ENCODE measurements at places on chromosomes 7 and 10.

DNA sequence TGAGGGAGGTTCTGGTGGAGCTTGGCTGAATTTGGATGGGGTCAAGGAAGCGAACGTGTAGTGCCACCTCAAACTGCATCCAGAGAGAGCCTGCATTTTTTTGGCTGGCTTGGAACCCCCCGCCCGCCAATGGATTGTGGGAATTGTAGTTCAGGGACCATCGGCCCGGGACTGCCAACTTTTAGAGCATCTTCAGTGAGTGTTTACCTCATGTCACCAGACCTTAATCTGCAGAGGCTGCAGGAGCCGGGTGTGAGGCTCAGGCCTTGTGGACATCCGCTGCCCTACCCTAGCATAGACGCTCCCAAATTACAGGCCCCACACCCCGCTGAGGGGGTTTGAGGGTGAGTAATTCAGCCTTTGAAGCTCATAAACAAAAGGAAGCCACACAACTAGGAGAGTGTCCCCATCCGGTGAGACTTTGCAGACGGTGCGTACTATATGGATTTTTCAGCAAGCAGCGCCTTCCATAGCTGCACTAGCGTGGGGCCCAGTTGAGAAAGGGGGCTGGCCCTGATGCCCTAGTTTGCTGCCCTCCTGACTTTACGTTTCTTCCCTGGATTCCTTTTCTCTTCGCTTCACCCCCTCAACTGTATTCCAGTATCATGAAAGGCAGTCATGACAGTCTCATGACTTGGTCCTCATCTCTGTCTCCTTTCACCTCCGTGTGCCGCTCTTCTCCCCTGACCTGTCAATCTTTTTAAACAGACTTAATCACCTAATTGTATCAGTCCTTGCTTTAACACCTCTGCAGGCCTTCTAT is 717 bp downstream of the CNPY4 start:
- peak; percentile 65 for DNase-seq

DNA sequence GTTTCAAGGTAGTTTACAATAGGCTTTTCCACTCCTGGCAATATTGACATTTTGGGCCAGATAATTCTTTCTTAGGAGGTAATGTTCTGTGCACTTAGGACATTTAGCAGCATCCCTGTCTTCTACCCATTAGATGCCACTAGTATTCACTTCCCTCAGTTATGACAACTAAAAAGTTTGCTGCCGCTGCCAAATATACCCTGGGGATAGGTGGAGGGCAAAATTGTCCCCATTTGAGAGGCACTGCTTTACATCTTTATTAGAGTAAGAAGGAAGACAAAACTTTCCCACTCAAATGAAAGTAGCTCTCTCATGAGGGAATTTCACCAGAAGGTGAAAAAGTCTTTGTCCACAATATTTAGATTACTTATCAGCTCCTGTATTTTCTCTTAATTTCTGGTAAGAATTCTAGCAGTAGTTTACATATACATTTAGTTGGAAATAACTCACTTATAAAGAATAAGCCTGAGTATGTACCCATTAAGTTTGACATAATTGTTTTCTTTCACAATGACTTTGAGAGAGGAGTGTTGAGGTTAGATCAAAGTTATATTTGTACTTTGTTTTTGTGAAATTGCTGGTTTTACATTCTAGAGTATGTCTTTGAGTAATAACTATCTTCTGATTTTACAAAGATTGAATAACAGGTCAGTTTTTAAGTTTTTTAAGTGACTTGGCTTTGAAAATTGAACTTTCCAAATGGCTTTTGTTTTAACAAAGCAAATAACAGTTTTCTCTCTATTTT is 46.0 kb downstream of the HELLS start:
- no peak for DNase-seq

DNA sequence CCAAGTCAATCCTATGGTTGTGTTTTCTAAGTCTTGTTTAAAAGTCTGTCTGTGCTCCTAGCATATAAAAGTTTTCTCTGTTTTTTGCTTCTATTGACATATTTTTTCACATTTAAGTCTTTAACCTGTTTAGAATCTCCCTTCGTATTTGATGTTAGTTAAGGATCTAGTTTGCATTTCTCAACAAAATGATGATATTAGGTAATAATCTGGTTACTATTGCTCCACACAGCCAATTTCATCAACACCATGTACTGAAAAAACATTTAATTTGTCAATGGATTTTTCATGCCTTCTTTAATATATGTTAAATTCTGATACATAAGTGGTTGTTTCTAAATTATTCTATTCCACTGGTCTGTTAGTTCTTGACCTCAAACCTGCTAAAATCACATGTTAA is 17.5 kb upstream of the TSGA13 start:
- no peak for DNase-seq

GRCh38 chr10:29084681-29085307 is 204.1 kb upstream of the LYZL1 start:
- DNase-seq = no peak

- no peak for DNase-seq
Measured at GRCh38 chr7:24891311-24891735, 88.7 kb downstream of the OSBPL3 start.

DNA sequence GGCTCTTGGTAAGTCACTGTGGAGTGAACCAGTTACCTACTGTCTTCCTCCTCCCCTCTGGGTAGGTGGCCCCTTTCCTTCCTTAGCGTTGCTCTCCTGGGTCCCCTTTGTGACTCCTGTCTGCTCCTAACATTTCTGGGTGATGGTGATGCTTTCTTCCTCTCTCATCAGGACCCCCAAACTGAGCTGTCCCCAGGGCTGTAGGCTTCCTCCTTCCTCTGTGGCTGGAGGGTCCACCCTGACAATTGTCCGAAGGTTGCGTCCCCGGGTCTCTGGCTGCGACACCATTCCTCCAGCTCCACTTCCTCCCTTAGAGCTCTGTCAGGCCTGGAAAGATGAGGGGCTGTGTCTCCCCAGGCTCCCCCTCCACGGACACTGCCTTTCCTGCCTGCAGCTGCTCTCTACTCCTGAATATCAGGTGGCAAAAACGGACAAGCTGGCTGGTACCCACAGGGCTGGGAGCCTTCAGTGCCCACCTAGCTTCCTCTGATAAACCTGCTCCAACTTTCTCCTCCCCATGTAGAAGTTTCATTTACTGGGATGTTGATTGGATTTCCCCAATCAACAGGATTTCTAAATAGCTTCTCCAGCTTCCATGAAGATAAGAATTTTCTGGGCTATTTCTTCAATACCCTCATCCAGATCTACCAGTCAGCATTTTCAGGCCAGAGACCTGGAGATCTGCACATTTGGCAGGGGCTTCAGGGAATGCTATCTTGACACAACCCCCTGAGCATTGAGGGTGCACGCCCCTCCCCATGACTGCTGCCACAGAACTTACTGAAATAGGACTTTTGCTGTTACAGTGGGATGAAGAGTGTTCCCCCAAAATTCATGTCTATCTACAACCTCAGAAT is 506.5 kb downstream of the TCERG1L start:
- DNase-seq = no peak

DNA sequence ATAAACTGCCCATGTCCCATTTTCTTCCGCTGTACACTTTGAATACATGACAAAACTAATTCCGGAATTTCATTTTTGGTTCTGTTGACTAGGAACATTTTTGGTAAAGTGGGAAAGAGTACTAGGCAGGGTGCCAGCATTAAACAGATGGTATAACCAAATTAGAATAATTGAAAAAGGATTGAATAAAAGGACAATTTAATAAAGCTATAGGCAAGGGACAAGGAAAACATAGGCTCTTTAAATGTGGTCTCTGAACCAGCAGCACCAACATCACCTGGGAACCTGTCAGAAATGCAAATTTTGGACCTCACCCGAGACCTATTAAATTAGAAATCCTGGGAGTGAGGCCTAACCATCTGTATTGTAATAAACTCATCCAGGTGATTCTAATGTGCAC is 376.9 kb downstream of the LRRTM3 start:
- DNase-seq = no peak

DNA sequence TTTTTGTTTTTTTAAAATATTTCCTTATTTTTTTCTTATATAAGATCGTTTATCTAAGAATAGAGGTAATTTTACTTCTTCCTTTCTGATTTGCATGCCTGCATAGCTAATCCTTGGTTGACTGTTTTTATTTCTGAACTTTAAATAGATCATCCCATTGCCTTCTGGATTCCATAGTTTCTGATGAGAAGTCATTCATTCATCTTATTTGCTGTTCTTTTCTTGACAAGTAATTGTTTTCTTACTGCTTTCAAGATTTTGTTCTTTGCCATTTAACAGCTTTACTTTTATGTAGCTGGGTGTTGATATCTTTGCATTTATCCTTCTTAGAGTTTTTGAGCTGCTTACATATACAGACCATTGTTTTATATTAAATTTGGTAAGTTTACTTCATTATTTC is 437.9 kb downstream of the SDK1 start:
- no peak for DNase-seq

GRCh38 chr10:113232928-113233511 is 283.0 kb downstream of the TCF7L2 start:
- no peak for DNase-seq

DNA sequence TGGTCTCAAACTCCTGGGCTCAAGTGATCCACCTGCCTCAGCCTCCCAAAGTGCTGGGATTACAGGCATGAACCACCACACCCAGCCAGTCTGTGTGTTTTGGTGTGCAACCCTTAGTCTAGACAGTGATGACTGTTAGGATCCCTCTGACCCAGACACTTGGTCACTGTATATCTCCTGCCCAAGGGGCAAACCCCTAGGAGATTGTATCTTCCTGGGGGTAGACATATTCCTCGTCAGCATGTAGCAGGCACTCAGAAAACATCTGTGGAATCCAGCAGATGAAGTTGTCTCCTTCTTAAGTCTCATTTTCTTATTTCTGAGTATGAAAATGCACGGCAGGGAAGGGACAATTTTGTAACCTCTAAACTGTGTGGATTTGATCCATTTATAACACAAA is 292.5 kb downstream of the GFRA1 start:
- DNase-seq = no peak

DNA sequence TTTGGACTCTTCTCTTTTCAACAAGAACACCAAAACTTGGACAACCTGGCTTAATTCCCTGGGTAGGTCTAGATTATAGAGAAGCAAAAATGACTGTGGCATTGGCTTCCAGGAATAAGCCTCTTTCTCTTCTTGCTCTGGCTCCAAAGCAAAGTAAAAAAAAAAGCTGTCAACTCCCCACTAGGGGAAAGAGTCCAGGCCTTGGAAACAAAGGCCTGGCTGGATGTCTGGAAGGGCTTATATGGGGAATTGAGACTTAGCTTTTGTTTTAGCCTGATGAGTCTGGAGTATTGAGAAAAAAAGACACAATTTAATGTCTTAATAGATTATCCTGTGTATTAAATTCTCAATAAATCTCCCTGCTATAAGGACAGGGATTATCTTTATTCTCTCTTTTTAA is 300.6 kb downstream of the SORCS3 start:
- DNase-seq = no peak

- no peak for DNase-seq
Measured at GRCh38 chr10:71632896-71633600, 86.5 kb downstream of the C10orf105 start.

- DNase-seq = no peak
Measured at GRCh38 chr7:18577096-18577771, 81.7 kb downstream of the HDAC9 start.

DNA sequence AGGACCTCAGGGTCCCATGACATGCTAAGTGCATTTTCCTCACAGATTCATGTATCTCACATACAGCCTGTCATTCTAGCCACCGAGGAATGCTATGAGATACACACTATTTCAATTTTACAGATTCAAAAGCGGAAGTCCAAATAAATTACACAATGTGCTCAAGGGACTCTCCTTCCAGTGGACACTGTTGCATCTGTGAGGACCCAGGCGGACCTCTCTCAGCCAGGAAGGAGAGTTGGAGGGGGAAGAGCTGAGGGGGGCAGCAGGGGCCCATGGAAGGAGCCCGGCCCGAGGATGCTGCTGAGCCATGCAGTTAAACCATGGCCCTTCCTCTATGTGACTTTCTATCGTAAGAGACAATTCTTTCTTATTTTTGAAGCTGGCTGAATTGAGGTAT is 93.6 kb downstream of the VOPP1 start:
- DNase-seq = no peak

- no peak for DNase-seq
Measured at GRCh38 chr10:51141010-51141409, 66.7 kb downstream of the PRKG1 start.

GRCh38 chr10:110081911-110082310 is 74.1 kb downstream of the ADD3 start:
- DNase-seq = peak; percentile 46
